ENCODE measurements at places on chromosomes 3 and 15.

DNA sequence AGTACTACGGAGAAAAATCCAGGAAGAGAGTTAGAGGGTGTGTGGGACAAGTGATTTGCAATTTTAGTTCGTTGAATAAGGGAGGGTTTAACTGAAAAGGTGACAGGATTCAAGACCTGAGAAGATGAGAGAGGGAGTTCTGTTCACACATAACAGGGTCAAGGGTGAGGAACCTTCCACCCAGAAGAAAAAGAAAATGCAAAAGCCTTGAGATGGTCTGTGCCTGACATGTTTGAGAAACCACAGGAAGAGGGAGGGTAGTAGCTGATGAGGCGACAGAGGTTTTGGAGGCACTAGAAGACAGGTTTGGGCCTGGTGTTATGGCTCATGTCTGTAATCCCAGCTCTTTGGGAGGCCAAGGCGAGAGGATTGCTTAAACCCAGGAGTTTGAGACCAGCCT is 591 bp upstream of the SLC25A20 start:
- peak; percentile 43 for DNase-seq

GRCh38 chr15:29123171-29123570 is 146.5 kb downstream of the NSMCE3 start:
- DNase-seq: no peak

DNA sequence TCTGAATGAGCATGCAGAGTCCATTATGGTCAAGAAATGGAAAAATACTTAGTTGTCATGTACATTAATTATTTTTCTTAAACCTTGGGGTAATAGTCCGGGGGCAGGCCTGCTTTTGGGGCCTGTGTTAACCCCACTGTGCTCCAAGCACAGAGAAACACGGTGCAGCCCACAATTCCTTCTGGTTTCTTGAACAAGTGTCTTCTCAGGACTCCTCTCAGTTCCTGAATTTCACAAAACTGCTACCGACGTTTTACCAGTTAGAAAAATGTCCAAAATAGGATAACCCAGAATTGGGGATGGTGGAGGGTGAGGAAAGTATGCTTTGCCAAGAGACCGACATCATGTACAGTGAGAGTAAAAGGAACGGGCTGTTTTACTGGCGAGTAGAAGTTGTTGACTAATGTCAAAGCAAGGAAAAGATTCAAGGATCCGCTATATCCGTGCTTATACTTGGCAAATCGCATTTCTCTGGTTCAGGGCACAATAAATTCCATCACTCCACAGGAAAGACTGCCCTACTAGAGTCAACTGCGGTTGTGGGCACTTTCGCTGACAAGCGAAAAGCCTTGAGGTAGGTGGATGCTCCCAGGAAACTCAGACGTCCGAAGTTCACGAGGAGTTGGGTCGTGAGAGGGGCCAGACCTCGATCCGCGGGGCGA is 495 bp upstream of the NXPE3 start:
- no peak for DNase-seq

- DNase-seq: no peak
Measured at GRCh38 chr15:23758891-23759290, 71.8 kb upstream of the NDN start.

DNA sequence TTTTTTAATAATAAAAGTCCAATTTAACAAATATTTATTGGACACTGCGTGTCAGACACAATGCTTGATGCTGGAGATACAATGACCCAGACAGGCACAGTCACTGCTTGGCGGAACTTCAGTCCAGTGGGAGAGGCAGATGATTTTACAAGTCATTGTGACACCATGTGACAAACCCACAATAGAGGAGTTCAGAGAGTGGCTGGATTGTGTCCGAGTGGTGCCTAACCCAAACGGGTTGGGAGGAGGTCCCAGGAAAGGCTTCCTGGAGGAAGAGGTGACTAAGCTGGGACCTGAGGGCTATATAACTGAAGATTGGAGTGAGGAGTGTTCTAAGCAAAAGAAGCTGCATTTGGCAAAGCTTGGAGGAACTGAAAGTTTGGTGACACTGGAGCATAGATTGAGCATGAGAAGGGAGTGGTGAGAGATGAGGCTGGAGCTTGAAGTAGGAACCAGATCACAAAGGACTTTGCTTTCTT is 41.4 kb downstream of the CRTC3 start:
- no peak for DNase-seq

DNA sequence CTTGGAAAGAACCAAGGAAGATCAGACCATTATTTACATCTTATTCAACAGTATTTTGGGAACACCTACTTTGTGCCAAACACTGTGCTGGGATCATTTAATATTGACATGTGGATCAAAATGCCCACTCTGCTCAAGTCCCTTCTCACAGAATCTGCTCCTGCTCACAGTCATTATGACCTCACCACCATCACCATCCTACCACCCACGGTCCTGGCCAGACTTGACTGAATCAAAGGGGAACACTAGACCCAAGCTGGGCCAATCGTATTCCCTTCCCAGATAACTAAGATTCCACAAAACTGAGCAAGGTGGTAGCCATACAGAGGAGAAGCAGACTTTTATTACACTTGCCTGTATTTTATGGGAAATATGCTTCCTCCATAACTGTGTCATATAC is 3.4 kb upstream of the CEP152 start:
- no peak for DNase-seq

DNA sequence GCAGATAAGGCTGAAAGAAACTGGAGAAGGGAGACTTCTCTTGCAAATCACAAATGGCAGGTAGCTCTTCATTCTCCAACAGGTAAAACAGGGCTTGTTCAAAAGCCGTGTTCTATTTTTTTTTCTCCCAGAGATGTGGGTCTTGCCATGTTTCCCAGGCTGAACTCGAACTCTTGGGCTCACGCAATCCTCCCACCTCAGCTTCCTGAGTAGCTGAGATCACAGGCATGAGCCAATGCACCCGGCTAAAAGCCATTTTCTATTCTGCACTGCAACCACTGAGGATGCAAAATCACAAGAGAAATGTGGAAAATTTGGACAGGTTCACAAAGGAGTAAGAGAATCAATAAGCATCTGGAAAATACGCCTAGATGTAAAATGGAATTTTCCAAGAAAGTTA is 19.5 kb downstream of the EIF4E3 start:
- no peak for DNase-seq

DNA sequence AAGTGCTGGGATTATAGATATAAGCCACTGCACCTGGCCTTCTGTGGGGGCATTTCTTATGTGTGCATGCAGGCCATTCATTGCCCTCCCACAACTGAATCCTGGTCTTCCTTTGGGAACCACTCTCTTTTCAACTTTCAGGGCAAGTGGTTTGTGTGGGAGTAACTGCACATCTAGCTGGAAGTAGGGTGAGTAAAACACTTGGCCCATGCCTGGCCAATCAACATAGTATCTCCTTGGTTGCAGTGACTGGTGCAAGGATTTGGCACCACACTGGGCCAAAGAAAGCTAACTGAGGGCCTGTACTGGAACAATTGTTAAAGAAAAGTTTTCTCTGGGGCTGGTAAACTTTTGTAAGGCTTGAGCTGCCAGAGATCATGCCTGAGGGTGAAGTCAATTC is 189.2 kb upstream of the FEZF2 start:
- no peak for DNase-seq

DNA sequence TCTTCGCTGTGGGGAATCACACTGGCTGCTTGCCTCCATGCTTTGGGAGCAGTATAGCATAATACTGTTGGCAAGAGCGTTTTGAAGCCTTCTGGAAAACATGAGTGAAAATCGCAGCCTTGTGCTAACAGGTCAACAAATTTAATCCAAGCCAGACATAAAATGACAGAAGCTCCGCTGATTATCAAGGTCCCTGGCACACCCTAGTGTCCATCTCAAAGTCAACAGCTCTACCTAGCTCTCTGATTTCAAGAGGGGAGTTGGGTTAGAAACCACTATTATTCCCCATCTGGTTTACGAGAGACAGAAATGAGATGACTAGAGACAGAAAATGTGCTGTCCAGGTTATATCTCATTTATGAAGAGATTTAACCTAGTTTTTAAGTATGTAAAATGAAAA is 73.6 kb upstream of the MDFIC2 start:
- DNase-seq: no peak

- peak; percentile 89 for DNase-seq
Measured at GRCh38 chr3:30353711-30354467, 252.5 kb upstream of the TGFBR2 start.
